AG04450 (cell line): ENCODE measurements at places on chromosomes 3 and 15.

DNA sequence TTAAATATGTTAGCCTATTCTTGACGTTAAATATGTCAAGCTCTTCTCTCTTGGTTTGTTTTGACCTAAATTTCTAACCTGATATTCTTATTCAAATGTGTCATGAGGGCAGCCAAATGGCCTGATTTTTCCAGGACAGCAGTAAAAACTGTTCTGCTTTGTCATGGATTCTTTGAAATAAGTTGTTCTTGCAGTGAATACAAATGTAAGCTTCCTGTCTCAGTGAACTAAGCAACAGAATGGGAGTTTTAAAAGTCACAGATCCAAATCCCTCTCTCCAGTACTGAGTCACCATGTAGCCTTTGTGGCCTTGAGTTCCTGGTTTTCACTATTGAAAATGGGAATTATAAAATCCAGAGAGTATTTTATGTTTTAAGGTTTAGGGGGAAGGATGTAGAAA, 301.8 kb downstream of the NLGN1 start:
- no peak for DNase-seq

GRCh38 chr3:69087030-69087791, 2.5 kb downstream of the ARL6IP5 start:
- no peak for DNase-seq

GRCh38 chr3:17359911-17360310, 382.5 kb downstream of the TBC1D5 start:
- no peak for DNase-seq

GRCh38 chr3:23809294-23809693, 3.5 kb downstream of the UBE2E1 start:
- DNase-seq, result no peak

DNA sequence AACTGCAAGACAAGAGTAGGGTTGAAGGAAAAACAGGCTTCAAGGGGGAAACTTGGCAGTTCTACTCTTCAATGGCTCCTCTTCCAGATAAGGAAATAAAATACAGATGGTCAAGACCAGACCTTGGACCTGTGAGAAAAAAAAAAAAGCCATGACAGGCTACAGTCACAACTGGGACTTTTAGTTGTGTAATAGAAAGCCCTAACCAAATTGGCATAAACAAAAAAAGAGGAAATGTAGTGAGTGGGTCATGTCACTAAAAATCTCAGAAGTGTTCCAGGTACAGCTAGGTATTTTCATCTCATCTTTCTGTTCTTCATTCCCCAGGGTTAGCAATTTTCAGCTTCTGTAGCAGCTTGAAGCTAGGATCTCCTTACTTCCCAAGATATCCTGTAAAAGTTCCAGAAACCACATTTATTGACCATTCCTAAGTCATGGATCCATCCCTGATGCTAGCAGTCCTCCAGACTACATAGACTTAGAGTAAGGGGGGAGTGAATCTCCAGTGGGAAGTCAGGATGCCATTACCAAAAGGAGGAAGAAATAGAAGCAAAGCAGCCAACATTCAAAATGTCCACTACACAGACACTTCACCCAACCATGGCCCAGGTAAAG, 61.0 kb upstream of the CSTA start:
- no peak for DNase-seq

- peak; percentile 18 for DNase-seq
These were observed 174.0 kb upstream of the PRICKLE2 start for GRCh38 chr3:64399205-64399800.

GRCh38 chr3:31047673-31048072, 153.2 kb upstream of the GADL1 start:
- no peak for DNase-seq

DNA sequence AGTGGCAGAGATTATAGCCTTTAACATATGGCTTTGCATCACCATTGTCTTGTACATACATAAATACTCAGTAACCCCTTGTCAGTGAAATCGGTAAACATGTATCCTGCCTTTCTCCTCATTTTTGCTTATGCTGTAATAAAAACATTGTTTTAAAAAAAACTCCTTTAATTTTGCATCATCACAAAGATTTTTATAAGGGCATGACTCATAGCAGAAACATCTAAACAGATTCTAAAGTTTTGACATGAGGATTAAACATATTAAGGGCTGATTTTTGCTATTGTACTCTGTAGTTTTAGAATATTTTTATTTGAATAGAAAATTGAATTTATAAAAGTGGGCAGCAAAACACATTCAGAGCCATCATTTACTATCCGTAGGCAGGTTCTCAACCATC, 275.9 kb downstream of the ZIC4 start:
- peak; percentile 8 for DNase-seq

DNA sequence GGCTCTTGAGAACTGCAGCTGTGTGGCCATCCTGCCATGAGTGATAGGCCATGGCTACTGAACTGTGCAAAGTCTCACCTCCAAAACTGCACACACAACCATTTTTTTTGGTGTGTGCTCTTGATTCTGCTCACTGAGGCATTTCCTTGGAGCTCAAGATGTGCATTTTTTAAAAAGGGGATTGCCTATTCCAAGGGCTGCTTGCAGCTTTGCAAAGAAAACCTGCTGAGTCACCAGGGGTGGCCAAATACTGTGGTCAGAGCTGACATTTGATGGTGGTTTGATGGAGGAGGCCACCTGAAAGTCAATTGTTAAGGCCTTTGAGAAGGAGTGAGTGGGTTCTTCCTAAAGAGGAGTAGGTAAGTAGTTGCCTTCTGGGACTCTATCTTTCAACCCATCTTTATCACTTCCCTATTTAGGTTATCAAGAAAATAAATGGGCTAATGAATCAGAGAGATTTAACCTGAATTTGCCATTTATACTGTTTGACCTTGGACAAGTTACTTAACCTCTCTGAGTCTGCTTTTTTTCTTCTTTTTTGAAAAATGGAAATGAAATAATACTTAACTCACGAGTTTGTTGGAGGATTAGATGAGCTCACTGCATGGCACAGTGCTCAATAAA, 87.9 kb downstream of the CHST2 start:
- peak; percentile 32 for DNase-seq

DNA sequence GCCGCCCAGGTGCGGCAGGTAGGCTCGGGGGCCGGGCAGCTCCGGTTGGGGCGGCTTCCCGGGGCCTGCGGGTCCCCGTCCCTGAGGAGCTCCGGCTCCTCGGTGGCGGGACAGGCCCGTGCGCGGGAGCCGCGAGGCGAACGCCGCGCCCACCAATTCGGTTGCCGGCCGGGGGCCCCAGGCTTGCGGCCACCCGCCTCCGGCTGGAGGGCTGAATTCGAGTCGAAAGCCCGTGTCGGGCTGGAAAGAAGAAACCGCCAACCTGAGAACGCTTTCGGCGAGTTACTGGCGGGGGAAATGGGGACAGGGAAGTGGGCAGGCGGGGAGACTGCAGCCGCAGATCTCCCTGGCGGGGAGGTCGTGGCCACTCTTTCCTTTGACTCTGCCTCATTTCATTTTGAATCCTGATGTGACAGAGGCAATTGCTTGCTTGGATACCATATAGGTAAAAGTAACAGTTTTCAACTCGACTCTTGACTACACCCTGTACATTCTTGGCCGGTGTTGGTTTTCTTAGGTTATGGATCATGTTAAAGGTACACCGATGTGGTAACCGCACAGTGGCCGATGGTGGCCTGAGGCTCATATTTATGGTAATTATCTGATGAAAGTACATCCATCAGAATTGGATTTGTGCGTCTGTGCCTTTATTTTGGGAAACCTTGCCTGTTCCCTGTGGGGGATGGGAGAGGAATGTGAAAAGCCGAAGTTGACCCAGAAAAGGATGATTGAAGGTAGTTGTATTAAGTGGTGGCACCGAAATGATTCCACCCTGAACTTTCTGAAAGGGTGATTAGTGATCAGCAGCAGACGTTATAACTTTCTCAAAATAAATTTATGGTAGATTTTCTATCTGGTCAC, 1.7 kb downstream of the B3GNT5 start:
- no peak for DNase-seq

DNA sequence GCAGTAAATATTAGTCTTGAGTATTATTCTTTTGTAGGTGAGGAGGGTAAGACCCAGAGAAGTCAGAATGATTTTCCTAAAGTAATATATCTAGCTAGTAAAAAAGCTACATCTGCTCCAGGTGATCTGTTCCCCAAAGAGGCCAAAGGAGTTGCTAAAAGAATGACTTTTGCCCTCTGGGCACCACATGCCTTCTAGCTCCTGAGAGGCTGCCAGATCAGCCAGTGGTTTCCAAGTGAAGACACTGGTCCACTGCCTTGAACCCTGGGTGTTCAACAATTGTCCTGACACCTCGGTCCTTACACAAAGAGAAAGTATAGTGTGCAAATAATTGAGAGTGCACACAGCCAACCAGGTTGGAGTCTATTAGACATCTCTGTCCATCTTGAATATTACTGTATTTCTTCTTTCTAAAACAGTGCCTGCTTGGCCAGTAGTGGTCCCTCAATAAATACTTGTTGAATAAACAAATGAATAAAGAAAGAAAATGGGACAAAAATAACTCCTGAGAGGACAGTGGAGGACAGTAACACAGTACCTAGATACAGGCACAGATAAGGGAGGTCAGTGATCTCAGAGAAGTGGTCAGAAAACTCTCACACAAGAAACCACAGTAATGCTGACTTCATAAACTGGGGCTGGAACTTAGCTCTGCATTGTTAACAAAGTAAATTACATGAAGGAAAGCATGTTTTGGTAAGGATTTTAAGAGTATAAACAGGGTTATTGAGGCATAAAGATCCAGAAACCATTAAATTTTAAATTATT, 56.6 kb upstream of the CSTA start:
- DNase-seq, result no peak

DNA sequence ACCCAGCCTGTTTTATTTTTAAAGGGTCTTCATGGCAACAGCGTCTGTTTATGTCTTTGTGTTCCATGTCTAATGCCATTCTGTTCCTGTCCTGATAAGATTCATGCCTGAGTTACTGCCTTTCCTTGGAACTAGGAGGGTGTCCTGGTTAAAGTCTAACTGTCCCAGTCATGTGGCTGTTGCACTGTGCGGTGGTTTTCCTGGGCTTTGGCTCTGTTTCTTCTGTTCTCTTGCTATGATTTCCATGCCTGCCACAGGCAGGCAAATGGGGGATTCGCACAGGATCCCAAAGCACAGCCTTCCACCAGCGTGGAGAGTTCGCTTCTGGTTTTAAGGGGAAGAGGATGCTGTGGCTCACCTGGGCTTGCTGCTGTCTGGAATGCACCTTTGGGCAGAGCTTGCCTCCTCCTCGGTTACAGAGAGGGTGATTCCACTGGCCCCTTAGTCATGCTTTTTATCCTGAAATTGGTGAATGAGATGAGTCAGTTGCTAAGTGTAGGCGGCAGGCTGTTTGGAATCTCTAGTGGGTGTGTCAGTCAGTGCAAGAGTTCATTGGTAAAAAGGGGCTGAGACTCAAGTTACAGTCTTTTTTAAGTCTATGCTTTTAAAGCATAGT, 86.8 kb downstream of the CCK start:
- DNase-seq, result peak; percentile 70

GRCh38 chr3:186976837-186977750, 46.8 kb downstream of the ST6GAL1 start:
- no peak for DNase-seq

GRCh38 chr3:100044369-100044768, 69.9 kb downstream of the FILIP1L start:
- no peak for DNase-seq

GRCh38 chr3:111901637-111902036, 42.6 kb downstream of the PHLDB2 start:
- no peak for DNase-seq

- DNase-seq, result no peak
These were observed 82.2 kb downstream of the ITPR1 start for GRCh38 chr3:4575381-4575780.

- no peak for DNase-seq
These were observed 9.0 kb downstream of the TOP2B start for GRCh38 chr3:25655659-25656058.

DNA sequence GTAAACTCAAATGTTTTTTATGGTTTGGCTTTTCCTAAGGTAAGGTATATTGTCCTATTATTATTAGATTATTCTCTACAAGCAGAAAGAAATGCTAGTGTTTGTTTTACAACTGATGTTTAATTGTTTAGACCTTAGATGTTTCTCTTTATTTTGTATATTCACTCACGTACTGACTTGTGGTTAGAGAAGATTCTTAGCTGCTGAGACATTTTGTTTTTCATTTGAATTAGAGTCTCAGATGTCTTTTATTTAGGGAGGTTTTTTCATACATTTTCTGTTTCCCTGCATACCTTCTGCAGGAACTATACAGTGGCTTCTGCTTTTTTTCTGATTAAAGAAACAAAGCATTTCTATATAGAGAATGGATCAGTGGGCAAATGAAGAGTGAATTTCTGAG, 110.9 kb downstream of the MYRIP start:
- DNase-seq, result no peak

DNA sequence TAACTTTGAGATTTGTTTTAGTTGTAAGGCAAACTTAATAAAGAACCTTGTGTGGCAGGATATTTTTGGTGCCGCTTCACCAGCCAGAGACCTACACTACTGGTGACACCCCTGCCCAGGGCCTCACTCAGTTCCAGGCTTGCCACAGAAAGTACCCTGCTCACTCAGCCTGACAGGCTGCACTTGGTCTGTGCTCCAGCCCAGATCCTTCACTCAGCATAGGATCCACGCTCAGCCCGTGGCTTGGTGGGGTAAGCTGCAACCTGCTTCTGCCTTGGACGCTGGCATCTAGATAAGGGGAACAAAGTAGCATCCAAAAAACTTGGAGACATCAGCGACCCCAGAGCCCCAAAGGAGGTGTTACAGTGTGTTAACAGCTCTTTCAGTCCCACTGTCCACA, 825.5 kb downstream of the EPHA3 start:
- DNase-seq, result no peak

DNA sequence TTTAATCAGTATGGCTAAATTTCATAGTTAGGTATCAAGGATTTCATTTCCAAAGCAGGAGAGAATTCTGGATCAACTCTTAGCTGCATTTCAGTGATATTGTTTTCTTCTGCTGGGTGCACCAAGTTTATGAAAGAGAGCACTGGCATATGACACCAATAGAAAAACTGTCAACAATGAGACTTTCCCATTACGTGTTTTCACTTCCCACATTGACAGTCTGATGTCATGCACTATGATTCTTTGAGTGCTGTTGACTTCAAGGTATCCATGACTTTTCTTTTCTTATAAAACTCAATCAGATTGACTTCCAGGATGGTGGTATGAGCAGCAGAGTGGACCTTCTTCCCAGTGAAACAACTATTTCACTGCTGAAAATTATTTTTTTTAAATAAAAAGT, 476.1 kb downstream of the EDEM1 start:
- DNase-seq, result no peak

GRCh38 chr3:14988988-14989394, 41.6 kb downstream of the NR2C2 start:
- no peak for DNase-seq

GRCh38 chr15:77504871-77505270, 84.2 kb downstream of the HMG20A start:
- no peak for DNase-seq

GRCh38 chr3:14853271-14853951, 34.6 kb downstream of the FGD5 start:
- no peak for DNase-seq

DNA sequence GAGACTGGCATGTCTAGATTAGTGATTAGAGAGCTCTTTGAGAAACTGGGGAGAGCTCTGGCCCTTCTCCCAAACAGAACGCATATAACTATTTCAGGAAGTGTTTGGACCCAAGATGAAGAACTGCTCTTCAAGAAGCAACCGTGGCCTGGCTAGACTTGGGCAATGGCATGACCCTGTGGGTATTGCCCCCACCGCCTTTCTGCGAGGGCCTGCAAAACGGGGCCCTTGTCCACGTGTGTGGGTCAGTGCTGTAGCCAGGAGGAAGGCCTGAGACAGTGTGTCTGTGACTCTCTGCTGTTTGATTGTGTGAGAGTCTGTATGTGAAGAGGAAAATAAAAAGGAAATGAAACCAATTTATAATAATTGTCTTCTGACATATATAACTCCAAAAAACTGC, 42.5 kb downstream of the EEFSEC start:
- DNase-seq, result no peak
